ENCODE measurements at places on chromosomes 1 and 21.

DNA sequence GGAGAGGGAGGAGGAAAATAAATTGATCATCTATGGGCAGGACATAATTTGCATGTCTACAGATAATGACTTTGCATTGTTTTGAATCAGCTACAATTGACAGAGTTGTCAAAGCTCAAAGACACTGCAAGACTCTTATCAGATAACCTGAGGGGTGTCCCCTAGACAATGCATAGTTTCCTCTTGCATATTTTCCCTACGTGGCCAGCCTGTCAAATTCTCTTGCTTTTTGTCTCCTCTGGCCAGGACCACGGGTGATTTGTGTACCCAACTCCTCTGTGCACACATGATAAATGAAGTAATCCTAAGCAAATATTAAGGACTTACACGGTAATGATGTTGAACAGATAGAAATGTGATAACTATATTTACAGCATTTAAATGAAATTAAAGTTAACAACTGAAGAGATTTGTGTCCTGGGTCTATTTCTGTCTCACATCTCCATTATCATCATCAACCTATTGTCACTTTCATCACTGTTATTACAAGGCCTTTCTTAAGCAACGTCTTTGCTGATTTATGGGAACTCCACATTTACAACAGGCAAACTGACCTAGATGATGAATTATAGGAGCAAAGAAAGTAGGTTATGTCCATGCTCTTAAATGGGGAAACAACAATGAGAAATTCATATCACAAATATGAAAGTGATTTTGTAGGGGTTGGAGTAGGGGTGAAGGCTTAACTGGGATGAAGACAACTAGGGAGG lies 18.8 kb downstream of the BATF3 start:
- DNase-seq = no peak

DNA sequence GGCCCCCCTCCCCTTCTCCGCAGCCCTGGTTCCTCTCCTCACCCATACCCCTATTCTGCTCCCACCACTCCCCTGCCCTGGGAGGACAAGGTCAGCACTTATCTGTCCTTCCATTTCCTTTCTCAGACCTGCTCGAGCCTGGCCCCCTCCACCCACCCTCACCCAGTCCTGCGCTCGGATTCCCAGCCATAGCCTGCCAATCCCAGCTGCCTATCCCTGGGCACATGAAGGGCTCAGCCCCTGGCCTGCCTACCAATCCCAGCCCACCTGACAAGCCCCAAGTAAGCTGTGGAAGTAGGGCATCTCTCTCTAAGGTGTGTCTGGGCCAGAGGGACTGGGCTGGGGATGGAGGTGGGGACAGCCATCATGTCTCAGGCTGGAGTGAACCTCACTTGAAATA lies 5.4 kb downstream of the BLACAT1 start:
- DNase-seq = no peak

GRCh38 chr1:154831462-154831861 lies 38.6 kb downstream of the KCNN3 start:
- DNase-seq = no peak

- no peak for DNase-seq
These were observed 319 bp downstream of the HES2 start for GRCh38 chr1:6419397-6419803.

- DNase-seq = no peak
These were observed 40.7 kb downstream of the WDR3 start for GRCh38 chr1:117970252-117970651.

DNA sequence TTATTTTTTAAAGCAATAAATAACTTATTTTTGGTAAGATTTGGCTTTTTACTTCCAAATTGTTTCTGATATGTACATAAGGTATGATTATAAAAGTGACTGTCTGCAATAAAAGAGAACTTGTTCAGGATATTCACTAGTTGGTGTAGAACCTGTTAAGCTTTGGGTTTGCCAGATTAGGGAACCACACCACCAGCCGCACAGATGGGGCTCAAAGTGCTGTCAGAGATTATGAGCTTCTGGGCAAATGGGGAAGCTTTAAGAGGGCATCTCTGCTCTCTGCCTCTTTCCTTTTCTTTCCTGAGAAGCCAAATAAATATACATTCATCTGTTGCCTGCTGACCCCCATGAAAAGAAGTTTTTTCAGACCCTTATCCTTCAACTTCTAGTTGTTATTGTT lies 25.4 kb downstream of the IVNS1ABP start:
- DNase-seq = peak; percentile 59

GRCh38 chr1:26028490-26028980 lies 7.0 kb downstream of the EXTL1 start:
- no peak for DNase-seq

DNA sequence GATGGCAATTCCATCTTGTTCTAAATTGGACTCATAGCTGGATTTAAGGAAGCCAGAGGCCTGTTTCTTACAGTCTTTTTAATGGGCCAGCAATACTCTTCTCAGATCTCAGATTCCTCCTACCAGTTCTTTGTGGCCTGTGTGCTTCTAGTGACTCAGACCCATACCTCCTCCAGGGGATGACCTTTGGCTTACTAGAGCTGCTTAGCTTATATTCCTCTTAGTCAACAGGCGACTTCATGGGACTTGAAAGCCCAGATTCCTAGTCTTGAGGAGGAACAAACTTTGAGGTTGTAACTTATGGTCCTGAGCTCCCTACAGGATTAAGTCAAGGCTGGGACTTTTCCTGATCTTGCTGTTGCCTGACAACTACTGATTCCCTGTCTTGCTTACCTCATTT lies 12.4 kb upstream of the PAPPA2 start:
- no peak for DNase-seq

GRCh38 chr1:119141020-119141424 lies 569 bp upstream of the WARS2 start:
- peak; percentile 21 for DNase-seq

GRCh38 chr1:46425726-46426125 lies 31.6 kb downstream of the FAAH start:
- no peak for DNase-seq

DNA sequence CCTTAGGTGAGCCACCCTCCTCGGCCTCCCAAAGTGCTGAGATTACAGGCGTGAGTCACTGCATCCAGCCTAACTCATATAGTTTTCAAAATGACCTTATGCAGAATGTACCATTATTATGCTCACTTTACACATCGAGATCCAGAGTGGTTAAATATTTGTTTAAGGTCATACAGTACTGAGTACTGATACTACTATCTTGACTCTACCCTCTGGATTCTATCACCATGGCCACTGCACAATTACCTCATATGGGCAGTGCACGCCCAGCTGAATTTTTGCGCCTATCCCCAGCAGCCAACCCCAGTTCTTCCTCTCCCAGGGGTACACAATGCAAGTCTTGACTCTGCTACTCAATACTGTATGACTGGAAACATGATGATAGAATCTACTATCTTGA lies 56.7 kb downstream of the EDARADD start:
- no peak for DNase-seq

GRCh38 chr1:41568204-41568603 lies 83.7 kb upstream of the EDN2 start:
- no peak for DNase-seq

DNA sequence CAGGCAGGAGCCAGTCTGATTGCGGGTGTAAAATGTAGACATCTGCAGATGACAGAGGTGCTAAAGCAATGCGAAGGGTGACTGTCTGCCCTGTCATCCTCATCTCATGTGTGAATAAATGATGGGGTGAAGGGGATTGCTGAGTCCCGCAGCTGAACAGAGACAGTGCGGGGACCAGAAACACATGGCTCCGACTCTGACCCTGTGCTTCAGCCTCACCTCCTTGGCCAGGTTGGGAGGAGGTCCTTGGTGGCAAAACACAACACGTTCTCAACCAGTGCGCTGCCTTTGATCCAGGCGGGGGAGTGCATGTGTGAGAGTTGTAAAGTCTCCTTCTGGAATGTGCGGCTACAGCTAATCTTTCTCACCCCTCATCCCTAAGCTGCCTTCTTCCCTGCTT lies 32.0 kb upstream of the TTC22 start:
- no peak for DNase-seq
